Right hindlimb (tissue), 1 donor: ENCODE measurements at places on chromosomes 11 and 22.

- no peak for DNase-seq
Measured at GRCh38 chr22:43850529-43850928, 11.8 kb downstream of the SULT4A1 start.

GRCh38 chr22:46564084-46564714, 26.8 kb upstream of the CELSR1 start:
- DNase-seq: no peak

- no peak for DNase-seq
Measured at GRCh38 chr11:86475027-86475426, 100.3 kb downstream of the CCDC81 start.

DNA sequence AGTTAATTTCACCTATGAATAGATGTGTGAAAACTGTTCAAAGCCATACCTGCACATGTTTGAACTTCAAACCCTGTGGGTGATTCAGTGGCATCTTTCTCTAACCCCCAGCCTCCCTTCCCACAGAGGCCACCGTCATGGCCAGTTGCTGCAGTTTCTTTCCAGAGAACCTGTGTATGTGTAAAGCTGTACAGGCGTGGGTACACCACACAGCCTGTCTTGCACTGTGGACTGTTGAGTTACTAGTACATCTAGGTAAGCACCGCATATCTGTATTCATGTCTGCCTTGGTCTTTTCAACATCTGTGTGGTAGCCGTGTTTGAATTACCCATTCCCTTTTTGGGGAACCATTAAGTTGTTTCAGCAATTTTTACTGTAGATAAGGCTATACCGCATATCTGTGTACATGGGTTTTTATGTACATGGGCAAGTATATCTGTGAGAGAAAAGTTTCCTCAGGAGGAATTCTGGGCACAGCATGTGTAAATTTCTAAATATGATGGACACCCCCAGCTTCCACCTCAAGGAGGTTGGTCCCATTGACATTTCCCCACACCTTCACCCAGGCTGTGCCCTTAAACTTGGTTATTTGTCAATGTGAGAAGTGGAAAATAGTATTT, 13.9 kb downstream of the NEAT1 start:
- no peak for DNase-seq

- DNase-seq: no peak
Measured at GRCh38 chr11:65624931-65625627, 9.5 kb downstream of the PCNX3 start.

GRCh38 chr22:36759481-36760159, 16.3 kb downstream of the IFT27 start:
- peak; percentile 13 for DNase-seq

DNA sequence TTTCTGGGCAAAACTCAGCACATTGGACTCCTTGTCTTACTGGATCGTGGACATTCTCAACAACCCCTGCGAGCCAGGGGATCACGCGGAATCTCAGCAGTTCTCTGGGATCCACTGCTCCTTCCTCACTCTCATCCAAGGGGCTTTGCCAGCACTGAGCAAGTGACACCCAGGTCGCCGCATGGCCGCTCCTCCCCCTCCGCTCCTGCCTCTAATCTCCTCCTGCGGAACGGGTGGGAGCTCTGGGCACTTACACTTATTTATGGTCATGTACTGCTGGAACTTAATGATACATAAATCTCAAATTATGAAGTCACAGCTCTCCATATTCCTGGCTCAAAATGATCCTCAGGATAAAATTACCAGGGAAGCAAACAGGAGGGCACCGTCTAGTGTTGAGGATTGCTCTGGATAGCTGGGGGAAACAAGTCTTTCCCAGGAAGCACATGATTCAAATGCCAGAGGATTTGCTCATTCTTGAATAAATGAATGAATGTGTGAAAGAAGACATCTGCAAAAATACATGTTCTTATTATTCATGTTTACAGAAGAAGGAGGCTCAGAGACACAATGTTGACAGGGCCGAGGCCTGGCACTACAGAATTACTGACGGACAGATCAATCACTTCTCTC, 1077.3 kb downstream of the TBC1D22A start:
- DNase-seq: no peak

GRCh38 chr11:86588566-86589090, 83.8 kb downstream of the ME3 start:
- no peak for DNase-seq

DNA sequence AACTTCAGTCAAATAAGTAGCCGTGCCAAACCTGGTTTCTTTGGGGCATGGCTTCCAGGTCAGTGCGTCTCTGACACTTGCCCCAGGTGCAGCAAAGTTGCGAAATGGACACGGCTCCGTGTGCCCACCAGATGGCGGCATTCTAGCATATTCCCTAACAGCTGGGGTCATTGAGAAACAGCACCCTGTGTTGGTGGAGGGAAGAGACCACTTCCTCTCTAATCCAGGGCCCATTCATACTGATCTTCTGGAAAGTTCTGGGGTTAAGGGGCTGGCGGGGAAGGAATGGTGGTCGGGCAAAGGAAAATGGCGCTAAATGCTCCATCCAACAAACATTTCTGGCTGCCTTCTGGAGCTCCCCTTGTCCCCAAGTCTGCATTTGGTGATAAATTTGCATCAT, 141.2 kb upstream of the TIMP3 start:
- peak; percentile 74 for DNase-seq

- no peak for DNase-seq
Measured at GRCh38 chr11:13118194-13118593, 109.1 kb downstream of the RASSF10 start.

GRCh38 chr22:27903805-27904473, 15.1 kb downstream of the PITPNB start:
- DNase-seq: no peak
